ENCODE measurements at places on chromosomes 7 and 10.

DNA sequence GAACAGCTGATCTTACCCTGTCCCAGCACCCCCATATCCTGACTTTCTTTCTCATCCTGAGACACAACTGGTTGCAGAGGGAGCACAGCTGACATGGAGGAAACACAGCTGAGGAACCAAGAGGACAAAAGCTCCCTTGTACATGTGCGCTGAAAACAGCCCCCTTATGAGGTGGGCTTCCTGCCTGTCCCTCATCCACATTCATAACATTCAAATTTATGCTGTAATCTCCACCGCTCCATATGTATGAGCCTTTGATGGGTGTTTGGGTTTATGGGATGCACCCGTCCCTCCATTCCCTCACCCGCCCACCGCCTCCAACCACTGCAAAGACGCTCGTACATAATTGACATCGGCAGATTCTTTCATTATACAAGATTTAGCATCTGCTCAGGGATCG is 49.6 kb upstream of the BTRC start:
- no peak for DNase-seq

GRCh38 chr10:48759113-48759901 is 74.6 kb downstream of the WDFY4 start:
- no peak for DNase-seq

DNA sequence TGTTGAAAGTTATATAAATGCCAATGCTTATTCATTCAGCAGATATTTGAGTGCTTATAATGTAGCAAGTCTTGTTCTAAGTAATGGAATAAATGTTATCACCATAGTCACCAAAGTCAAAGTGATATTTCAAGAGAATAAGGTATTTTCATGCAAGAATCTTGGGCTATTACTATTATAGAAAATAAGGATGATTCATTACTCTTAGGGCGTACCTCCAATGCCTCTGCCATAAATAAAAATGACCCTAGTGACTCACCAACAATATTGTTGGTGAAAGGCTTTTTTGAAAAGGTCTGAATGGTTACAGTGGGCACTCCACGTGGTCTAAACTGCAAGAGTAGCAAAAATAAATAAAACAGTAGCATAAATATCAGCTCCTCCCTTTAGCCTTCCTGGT is 68.4 kb downstream of the RALA start:
- DNase-seq: no peak

GRCh38 chr7:26172048-26172447 is 20.1 kb downstream of the NFE2L3 start:
- no peak for DNase-seq

GRCh38 chr10:74923556-74923955 is 97.2 kb downstream of the KAT6B start:
- DNase-seq: peak; percentile 67

GRCh38 chr10:101145145-101145544 is 14.0 kb downstream of the TLX1 start:
- no peak for DNase-seq

DNA sequence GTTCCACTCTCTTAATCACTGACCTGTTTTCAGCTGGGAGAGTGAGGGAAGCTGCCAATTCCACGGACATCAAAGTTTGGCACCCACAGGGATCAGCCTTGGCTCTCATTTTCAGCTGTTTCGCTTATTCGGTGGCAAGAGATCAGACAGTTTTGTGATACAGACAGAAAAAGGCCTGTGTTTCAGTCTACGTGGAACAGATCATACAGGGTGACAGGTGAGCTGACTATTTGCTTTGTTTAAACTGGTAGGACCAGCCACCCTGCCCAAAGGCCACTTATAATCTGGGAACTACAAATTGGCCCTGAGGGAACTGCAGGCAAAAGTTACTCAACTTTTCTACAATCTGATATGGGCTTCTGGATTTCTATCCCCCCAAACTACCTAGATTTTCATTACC is 128.6 kb downstream of the ZNF467 start:
- no peak for DNase-seq

GRCh38 chr10:35058686-35059085 is 31.5 kb downstream of the CUL2 start:
- DNase-seq: no peak

DNA sequence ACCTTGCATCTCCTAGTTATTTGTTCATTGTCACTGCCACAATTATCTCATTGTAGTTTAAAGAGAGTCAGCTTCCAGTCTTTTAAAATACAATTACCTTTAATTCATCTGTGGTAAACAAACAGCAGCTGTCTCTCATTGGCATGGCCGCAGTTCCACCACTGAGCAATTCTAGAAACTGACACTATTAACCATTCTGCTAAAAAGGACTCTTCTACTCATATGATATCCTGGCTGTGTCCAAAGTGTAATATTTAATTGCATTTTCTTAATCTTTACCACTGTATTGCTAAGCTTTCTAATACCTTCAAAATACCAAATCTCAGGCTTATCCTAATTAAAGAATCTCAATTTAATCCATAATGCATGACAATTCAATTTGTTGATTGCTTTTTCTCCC is 639.0 kb downstream of the AUTS2 start:
- DNase-seq: no peak

DNA sequence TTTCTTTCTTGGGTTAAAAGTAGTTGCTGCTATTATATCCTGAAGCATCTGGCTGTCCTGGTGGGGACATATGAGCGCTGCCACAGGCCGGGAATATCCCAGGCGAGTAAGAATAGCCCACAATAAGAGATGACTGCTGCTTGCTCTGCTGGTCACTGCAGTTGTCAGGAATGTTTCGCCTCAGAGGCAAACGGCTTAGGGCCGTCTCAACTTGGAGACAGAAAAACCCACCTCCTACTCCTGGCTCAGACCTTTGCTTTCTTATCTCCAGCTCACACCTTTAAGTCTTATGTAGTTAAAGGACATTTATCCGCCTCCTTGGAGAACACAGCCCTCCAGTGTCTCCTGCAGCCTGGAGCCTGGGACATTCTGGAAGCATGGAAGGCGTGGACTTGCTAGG is at the start of gene GJD4:
Gene GJD4, plus strand, starts transcription at position 151 of the 400 bp plus-strand sequence. Its CDS starts 227 bp downstream, at position 378.
- DNase-seq: no peak

DNA sequence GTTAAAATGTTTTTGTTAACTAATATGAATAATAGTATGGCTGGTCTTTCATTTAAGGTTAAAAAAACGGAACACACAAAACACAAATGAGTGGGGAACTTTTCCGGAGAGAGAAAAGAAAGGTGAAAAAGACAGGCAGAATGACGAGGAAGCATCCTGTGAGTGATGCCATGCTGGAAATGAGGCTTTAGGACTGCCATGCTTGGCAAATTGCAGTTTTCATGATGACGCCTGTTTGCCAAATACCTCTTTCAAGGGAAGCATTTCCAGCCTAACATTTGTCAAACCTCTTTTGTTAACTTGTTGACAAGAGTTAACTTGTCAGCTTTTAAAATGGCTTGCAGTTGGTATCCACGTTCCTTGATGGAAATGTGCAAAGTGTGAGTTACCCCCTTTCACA is 127.5 kb downstream of the RSU1 start:
- no peak for DNase-seq

GRCh38 chr10:18797286-18797685 is 138.1 kb downstream of the ARL5B start:
- DNase-seq: no peak

DNA sequence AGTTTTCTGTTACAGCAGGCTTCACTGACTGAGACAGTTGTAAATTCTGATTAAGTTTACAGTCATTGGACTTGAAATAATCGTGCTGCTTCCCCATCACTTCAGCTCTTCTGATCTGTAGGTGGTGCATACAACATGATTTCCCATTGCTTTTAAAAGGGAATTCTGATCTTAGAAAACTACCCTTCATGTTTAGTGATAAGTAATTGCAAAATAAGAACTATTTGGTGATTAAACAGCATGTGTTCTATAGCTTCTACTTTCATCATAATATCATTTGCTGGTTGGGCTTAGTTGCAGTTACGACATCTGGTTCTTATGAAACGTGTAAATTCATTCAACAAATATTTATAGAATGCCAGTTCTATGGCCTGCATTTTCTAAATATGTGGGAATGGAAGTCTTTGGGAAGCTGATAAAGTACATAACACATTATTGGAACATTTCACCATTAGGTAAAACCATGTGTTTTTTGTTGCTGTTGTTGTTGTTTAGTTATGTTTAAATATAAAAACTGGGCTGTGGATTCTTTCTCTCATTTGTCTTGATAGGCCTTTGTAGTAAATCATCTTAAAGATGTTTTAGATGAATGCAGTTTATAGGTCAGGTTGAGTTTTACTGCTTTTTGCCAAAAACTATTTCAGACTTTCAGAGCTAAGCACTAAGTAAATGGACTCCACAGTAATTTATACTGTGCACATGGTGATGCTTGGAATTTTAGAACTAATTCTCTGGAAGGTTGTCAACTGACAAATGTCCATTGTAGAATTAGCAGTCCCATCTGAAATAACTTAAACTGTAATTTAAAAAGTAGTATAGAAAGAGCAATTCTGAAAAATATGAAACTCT is 13.1 kb downstream of the GNAI1 start:
- DNase-seq: no peak
